ENCODE measurements at places on chromosomes 2 and 18.

GRCh38 chr2:68365087-68365486 is at the start of gene PLEK:
TSS of gene PLEK (plus strand) at chr2:68365282. CDS start at chr2:68365352, 70 bp downstream.
- peak; percentile 73 for DNase-seq

- no peak for DNase-seq
Observed at GRCh38 chr2:101900375-101900774, 91.4 kb upstream of the IL1R2 start.

DNA sequence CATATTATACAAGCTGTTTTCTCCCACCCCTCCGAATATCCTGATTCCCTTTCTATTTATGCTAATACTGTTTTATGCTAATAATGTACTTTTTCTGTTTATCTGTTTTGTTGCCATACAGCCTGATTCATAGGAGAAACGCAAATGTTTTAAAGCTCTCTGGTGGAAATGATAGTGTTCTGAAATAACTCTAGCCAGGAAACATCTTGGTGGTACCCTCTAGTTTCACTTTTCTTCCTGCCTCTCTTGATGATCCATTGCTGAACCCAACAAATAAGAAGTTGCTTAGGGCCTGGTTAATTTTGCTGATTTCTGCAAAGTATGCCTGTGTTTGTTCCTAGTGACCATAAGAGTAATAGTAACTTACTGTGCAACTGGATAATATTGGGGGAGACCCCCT is 148.4 kb upstream of the KCTD1 start:
- no peak for DNase-seq

GRCh38 chr18:38010971-38011857 is 445.6 kb upstream of the CELF4 start:
- no peak for DNase-seq

GRCh38 chr2:60570251-60570650 is 16.8 kb upstream of the BCL11A start:
- DNase-seq: no peak

- DNase-seq: peak; percentile 15
Observed at GRCh38 chr18:23317975-23318675, 135.0 kb upstream of the RIOK3 start.

DNA sequence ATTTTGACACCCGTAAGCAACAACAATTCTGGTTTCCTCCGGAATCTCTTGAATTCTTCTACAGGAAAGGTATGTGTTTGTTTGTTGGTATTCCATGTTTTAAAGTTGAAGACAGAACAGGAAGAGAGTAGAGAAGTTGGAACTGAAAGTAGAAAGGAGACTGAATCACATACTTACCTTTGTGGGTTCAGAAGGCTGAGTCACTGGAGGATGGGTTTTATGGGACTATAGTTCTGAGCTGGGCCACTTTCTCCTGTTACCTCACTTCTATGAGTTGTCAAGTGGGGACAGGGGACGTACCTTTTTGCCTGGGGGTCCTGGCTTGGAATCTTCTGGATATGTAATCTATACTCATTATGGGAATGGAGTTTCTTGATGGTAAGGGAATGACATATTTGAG is 40.9 kb downstream of the KDM3A start:
- DNase-seq: no peak

DNA sequence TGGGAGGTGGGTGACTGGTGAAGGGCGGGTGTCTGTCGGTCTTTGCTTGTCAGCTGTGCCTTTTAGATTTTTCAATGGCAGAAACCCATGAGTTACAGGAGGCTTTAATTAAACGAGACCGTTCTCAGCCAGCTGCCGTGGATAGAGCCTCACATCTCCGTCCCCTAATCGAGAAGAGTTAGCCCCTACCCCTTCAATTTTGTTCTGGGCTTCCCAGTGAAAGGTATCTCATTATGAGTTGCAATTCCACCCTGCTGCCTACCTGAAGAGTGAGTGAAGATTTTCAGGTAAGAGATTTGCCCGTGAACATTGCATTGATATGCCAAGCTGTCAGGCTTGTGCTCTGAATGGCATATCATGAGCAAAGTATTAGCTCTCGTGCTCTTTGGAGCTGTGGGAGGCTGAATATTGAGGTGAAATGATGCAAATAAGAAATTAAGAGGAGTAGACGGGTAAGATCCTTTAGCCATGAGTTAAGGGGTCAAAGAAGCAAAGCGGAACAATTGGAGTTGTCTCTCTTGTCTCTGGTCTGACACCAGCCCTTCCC is 118.7 kb upstream of the MSTN start:
- DNase-seq: no peak

GRCh38 chr2:23230885-23231284 is 154.1 kb upstream of the KLHL29 start:
- DNase-seq: no peak

GRCh38 chr2:196344397-196344796 is 173.0 kb upstream of the STK17B start:
- no peak for DNase-seq

- no peak for DNase-seq
Observed at GRCh38 chr2:64420677-64421076, 33.3 kb upstream of the LGALSL start.

DNA sequence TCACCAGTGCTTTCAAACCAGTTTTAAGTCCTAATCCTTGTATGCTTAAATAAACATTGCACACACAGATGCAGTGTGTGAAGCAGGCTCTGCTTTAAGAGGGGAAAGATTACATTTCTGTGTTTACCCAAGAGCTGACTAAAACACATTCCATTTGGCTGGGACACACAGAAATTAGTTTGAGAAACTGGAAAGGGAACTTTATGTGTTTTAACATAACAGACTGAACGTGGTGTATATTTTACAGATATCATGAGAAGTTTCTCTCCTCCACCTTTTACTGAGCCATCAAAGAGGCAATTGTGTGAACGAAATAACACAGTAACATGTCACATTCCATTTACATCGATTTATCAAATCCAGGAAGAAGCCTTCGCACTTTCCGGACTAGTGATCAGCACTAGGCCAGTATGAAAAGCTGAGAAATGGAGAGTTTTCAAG is 121.8 kb downstream of the MAIP1 start:
- no peak for DNase-seq

- DNase-seq: no peak
Observed at GRCh38 chr18:33928231-33928630, 296.5 kb downstream of the NOL4 start.

GRCh38 chr2:216242365-216242764 is 129.9 kb downstream of the MARCHF4 start:
- no peak for DNase-seq

DNA sequence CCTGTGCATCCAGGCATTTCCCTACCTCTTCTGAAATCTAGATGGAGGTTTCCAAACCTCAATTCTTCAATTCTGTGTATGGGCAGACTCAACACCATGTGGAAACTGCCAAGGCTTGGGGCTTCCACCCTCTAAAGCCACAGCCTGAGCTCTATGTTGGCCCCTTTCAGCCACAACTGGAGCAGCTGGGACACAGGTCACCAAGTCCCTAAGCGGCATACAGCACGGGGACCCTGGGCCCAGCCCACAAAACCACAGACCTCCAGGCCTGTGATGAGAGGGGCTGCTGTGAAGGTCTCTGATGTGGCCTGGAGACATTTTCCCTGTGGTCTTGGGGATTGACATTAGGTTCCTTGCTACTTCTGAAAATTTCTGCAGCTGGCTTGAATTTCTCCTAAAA is 255.4 kb downstream of the TDRD15 start:
- no peak for DNase-seq

DNA sequence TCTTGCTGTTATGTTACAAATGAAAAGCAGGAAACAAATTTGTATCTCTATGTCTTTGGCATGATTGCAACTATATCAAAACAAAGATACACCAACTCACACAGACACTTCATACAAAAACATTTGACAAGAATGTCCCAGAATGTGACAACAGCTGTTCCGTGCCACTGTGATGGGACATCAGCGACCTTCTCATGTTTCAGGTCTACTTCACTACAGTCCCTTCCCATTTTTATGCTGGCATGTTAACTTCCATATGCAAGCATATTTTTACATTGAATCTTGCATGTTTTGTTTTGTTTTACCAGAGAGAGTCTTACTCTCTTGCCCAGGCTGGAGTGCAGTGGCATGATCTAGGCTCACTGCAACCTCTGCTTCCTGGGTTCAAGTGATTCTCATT is 71.2 kb downstream of the STK25 start:
- no peak for DNase-seq

GRCh38 chr18:48862678-48863270 is 88.0 kb downstream of the SMAD7 start:
- no peak for DNase-seq

DNA sequence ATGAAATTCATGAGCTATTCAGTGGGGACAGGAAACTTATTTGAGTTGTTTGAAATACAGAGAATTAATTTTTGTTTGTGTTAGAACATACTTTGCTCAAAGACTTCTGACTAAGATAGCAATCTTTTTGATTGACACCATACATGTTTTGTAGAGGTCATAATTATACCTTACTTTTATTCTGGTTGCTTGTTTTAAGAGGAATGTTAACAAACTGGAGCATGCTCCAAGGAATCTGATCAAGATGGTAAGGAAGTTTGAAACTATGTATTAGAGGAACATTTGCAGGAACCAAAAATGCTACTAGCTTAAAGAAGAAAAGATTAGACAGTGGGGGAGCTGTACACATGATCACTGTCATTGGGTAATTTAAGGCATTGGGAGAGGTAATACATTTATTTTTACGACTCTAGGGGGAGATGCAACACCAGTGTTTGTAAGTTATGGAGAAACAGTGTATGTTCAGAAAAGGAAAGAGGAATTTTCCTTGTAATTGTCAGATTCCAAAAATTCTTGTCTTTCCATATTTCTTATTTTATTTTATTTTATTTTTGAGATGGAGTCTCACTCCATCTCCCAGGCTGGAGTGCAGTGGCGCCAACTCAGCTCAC is 8.0 kb downstream of the AGFG1 start:
- peak; percentile 65 for DNase-seq

GRCh38 chr18:46536215-46536874 is 120.7 kb downstream of the LOXHD1 start:
- DNase-seq: peak; percentile 52

GRCh38 chr18:75208155-75208835 is 644 bp downstream of the PTGR3 start:
- peak; percentile 55 for DNase-seq

- peak; percentile 72 for DNase-seq
Observed at GRCh38 chr18:24514439-24514838, 54.0 kb downstream of the HRH4 start.

DNA sequence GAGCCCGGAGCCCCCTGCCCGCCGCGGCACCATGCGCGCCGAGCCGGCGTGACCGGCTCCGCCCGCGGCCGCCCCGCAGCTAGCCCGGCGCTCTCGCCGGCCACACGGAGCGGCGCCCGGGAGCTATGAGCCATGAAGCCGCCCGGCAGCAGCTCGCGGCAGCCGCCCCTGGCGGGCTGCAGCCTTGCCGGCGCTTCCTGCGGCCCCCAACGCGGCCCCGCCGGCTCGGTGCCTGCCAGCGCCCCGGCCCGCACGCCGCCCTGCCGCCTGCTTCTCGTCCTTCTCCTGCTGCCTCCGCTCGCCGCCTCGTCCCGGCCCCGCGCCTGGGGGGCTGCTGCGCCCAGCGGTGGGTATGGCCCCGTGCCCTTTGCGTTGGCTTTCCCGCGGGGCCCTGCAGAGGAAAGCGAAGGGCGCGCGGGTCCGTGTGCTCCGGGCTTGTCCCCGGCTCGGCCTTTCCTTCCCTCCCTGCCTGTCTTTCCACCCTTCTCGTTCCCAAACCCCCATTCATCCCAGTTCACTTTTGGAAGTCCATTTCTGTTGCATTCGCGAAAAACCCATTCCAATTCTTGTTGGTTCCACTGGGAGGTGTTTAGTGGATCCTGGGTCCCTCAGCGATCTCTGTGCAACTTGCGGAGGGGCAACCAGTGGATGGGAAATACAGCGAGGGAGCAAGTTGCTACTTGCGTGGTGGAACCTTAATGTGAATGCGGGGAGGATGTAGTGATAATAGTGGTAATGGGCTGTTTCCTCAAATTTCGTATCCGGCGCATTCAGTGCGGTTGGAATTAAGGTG is 599 bp downstream of the ADAM23 start:
- peak; percentile 24 for DNase-seq

DNA sequence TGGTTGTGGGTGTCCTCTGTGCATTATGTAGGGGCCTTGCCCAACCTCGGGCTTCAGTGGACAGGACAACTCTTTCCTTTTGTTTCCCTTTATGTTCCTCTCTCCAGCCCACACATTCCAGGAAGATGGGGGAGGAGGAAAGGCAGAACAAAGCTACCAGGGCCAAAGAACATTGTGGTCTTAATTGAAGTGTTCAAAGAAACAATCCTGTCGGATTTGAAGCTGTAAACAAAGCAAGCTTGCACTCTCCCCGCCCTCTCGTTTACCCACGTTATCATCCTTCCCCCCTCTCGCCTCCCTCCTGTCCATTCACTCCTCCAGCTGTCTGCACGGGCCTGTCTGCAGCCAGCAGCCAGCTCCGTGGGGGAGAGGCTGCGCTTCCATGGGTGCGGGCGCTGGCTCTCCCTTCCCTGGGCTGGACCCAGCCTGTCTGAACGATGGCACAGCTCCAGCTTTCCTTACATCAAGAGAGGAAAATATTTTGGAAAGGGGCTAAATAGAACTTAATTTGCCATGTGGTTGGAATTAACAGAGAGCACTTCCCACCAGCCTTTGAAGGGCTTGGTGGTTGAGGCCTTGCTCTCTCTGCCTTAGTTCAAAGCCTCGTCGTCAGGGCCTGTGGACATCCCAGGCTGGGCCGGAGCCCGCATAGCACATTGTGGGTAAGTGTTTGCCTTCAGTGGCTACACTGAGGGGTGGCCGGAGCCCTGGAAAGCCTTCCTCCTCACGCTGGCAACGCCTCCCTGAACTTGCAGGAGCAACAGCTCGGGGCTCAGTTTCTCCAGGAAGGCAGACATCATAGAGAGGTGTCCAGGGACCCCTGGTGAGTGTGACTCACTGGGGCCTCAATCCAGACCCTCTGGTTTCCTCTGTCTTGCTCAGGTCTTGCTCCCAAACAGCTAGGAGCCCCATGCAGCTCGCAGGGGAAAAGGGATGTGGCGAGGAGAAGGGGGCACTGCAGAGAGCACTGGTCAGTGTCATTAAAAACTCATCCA is 60.6 kb upstream of the HS6ST1 start:
- no peak for DNase-seq

GRCh38 chr2:201183365-201183727 is 405 bp downstream of the CASP10 start:
- DNase-seq: no peak

DNA sequence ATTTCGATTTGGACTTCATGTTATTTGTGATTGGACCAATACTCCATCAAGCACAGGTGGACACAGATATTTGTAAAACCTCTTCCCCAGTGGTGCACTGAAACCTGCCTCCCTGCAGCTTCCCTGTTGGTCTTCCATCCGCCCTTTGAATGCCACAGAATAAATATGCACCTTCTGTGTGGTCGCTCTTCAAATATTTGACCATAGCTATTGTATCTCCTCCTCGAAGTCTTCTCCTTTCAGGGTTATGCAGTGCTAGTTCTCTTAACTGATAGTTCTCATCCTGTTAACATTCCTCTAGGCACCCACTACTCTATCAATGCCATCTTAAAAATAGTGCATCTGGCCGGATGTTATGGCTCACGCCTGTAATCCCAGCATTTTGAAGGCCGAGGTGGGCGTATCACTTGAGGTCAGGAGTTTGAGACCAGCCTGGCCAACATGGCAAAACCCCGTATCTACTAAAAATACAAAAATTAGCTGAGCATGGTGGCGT is 12.5 kb downstream of the SPATS2L start:
- DNase-seq: no peak

Measured in ACHN (cell line).